Osteoblast (primary cell): ENCODE measurements at places on chromosomes 5 and 9. TPM values are rescaled to one million over a fixed set of nuclear protein-coding genes. Genes with fewer than 3 reads are reported as not detected.

Gene MEIKIN
- not detected in 2 replicates for total RNA-seq

Gene GRM6
- not detected in 2 replicates for total RNA-seq

Gene DBH
- not detected in 2 replicates for total RNA-seq

Gene NR2F1-AS1
- 15.9 and 17.4 TPM in 2 replicates for total RNA-seq

Gene HSD17B3
- under 0.01 TPM in 1 of 2 replicates, not detected in the other for total RNA-seq

Gene TOR4A
- total RNA-seq: 0.29 and 2.5 TPM in 2 replicates

Gene PCDHGC5
- 3.6 and 5.3 TPM in 2 replicates for total RNA-seq

Gene CDH6
- total RNA-seq: 9.4 and 16.3 TPM in 2 replicates

Gene PFN3
- not detected in 2 replicates for total RNA-seq

Gene IFNA14
- total RNA-seq: not detected in 2 replicates

Gene IL4
- total RNA-seq: not detected in 2 replicates

Gene ELAVL2
- under 0.01 and 0.36 TPM in 2 replicates for total RNA-seq

Gene SV2C
- total RNA-seq: not detected in 2 replicates

Gene ORM2
- total RNA-seq: not detected in 2 replicates

Gene C1QTNF2
- total RNA-seq: under 0.01 TPM in 1 of 2 replicates, not detected in the other

Gene F2R
- total RNA-seq: 38.7 and 41.0 TPM in 2 replicates

Gene ANKRD34B
- not detected in 2 replicates for total RNA-seq

Gene IL3
- not detected in 2 replicates for total RNA-seq
